NCI-H2029 treated with DMSO at 0.1 percent for 48 hours (cell line): ENCODE measurements at places on chromosomes 11 and 22.

GRCh38 chr11:17650127-17650911, 69.1 kb upstream of the MYOD1 start:
- no peak for DNase-seq

- peak; percentile 47 for DNase-seq
Measured at GRCh38 chr11:44608651-44608990, 43.2 kb downstream of the CD82 start.

GRCh38 chr22:38431266-38432010, 23.6 kb downstream of the KCNJ4 start:
- DNase-seq, result no peak

GRCh38 chr11:58926695-58927094, 12.6 kb upstream of the GLYATL1 start:
- no peak for DNase-seq

DNA sequence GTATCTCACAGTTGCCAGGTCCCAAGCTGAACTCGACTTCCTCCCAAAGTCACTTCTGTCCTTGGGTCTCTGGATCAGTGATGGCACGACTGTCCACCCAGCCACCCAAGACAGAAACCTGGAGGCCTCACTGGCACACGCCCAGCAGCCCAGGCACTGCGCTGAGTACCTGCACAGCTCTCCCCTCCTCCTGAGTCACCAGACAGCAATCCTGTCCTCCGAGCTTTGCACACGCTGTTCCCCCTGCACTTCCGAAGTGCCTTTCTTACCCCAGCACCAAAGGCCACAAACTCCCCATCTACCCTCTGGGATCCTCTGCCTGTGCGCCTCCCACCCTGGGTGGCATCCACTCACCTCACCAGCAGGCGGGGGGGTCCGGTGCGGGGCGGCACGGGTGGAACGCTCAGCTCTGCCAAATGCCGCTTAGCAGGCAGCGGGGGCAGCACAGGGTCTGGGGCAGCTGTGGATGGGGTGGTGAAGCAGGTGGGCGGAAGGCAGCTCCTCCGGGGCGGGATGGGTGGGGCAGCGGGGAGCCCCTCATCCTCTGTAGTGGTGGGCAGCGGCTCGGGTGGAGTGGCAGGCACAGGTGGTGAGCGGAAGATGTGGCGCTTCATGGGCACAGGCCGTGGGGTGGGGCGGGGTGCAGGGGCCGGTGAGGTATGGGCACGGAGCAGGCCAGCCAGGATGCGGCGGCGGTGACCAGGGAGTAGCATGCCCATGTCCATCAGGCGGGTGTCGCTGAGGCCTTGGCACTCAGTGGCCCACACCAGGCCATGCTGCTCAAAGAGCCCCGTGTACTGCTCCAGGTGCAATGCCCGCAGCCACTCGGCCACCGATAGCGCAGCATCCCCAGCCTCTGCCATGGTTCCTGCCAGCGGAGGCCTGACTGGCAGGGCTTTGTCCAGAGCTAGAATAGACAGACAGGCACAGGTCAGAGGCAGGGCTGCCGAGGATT, 25.7 kb downstream of the ARAP1 start:
- no peak for DNase-seq

GRCh38 chr11:6621711-6622211, 2.5 kb upstream of the TPP1 start:
- no peak for DNase-seq

DNA sequence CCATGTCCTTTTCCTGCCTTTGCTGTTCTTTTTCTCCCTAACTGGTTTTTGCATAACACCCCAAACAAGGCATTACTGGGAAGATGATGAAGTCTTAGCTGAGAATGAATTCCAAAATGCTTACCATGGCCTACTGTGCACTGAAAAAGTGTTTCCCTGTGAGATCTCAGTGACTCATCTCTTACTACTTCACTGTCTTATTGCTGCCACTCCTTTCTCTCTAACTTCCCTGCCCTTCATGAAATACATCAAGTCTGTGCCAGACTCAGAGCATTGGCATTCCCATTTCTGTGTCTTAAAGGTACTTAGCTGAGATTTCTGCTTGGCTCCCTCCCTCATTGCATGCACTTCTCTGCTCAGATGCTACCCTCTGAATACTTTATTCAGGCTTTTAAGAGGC, 49.1 kb upstream of the MUC15 start:
- no peak for DNase-seq

GRCh38 chr11:369336-370018, at the start of gene B4GALNT4:
TSS of gene B4GALNT4 (plus strand) at chr11:369499. CDS start at chr11:369804, 305 bp downstream.
- no peak for DNase-seq
